Activated T-cell treated with anti-CD3 and anti-CD28 coated beads, Interleukin-2, amount 50 U/mL, for 72 hours (primary cell): ENCODE measurements at places on chromosomes 2 and 18. TPM values are rescaled to one million over a fixed set of nuclear protein-coding genes. Genes with fewer than 3 reads are reported as not detected.
A peak's percentile ranks its signal among the peaks of the same experiment; 100 is the strongest.

- H3K27ac ChIP-seq, result no peak overlapping the region
- H3K36me3 ChIP-seq, result no peaks in the 10 kb centered on the region
- no peak overlapping the region for H3K4me3 ChIP-seq
- H3K4me1 ChIP-seq, result no peaks in the 10 kb centered on the region
- DNase-seq, result no peak
Measured at GRCh38 chr2:185384822-185385560, 353.6 kb upstream of the FSIP2 start.

DNA sequence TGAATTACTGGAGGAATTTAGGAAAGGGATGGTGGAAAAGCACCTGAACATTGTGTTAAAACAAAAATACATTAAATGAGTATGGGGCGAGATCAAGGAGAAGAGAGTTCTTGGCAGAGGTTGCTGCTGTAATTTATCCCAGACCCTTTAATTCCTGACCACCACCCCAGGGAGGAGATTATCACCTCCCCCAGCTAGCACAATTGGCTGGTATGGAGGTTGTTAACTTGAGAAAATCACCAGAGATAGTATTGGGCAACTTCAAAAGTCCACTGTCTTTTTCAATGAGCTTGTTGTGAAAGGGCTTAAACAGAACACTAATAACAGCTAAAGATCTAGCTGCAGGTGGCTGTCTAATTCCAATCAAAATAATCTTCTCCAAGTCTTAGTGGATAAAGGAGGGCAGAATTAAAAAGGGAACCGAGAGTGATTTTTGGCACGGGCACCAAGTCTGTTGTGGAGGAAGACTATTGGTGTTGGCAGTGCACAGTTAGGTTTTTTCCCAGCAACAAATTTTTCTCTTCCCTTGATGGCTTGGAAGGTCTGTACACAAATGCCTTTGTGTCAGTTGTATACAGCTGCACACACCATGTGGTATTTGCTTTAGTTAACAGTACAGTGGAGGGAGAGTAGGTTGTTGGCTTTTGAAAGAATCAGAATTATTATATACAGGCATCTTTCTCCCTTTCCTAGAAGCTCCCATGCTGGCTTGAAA, 289.5 kb downstream of the SLC4A3 start:
- no peaks in the 10 kb centered on the region for H3K27me3 ChIP-seq
- DNase-seq, result no peak
- no peak overlapping the region for H3K4me3 ChIP-seq
- H3K4me1 ChIP-seq, result no peaks in the 10 kb centered on the region

DNA sequence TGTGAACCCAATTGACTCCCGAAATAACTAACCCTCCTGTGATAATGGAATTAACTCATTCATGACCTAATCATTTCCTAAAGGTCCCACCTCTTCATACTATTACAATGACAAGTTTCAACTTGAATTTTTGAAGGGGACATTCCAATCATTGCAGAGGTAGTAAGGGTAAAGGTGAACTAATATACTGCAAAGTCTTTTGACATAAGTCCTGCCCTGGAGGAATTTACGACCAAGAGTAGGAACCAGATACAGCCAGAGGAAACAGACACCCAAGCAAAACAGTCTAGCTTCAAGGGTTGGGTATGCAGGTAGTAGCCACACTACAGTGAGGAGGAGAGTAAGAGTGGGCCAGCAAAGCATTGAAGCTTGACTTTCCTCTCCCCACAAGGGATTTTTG, 1.2 kb upstream of the SRBD1 start:
- H3K36me3 ChIP-seq, result no peaks in the 10 kb centered on the region
- no peak overlapping the region for H3K27ac ChIP-seq
- H3K4me3 ChIP-seq, result peak overlapping the region; percentile 97
- DNase-seq, result no peak

- no peaks in the 10 kb centered on the region for H3K4me1 ChIP-seq
- no peak overlapping the region for H3K27ac ChIP-seq
- H3K27me3 ChIP-seq, result no peaks in the 10 kb centered on the region
- H3K36me3 ChIP-seq, result no peaks in the 10 kb centered on the region
- no peak for DNase-seq
- no peak overlapping the region for H3K4me3 ChIP-seq
Measured at GRCh38 chr2:29629495-29629894, 291.9 kb downstream of the ALK start.

- H3K36me3 ChIP-seq, result no peaks in the 10 kb centered on the region
- H3K27ac ChIP-seq, result no peak overlapping the region
- H3K27me3 ChIP-seq, result peaks cover 3% of the 10 kb centered on the region
- H3K4me1 ChIP-seq, result no peaks in the 10 kb centered on the region
Measured at GRCh38 chr18:2494921-2495320, 76.4 kb downstream of the METTL4 start.

- no peaks in the 10 kb centered on the region for H3K4me1 ChIP-seq
- no peaks in the 10 kb centered on the region for H3K27me3 ChIP-seq
- H3K4me3 ChIP-seq, result no peak overlapping the region
- H3K27ac ChIP-seq, result no peak overlapping the region
Measured at GRCh38 chr2:2832657-2833056, 501.6 kb upstream of the MYT1L start.

GRCh38 chr2:88831792-88832248, 140.3 kb downstream of the RPIA start:
- no peaks in the 10 kb centered on the region for H3K4me1 ChIP-seq
- no peak overlapping the region for H3K27ac ChIP-seq
- H3K27me3 ChIP-seq, result no peaks in the 10 kb centered on the region
- H3K36me3 ChIP-seq, result no peaks in the 10 kb centered on the region
- no peak overlapping the region for H3K4me3 ChIP-seq
- peak; percentile 64 for DNase-seq

DNA sequence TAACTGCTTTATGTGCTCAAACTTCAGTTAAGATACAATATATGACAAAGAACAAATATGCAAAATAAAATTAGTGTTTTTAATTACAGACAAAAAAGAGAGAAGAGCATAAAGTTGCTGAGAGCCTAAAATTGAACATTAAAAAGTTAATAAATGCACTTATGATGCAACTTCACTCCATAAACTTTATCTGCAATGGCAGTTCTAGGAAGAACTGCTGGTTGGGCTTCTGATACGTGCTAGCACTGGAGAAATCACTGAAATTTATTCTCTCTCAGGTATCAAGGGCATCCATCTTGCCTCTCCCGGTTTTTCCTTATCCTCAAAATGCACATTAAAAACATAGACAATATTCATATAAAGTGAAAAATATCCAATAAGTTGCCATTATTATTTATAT, 35.7 kb downstream of the MYO3B start:
- DNase-seq, result no peak
- H3K4me1 ChIP-seq, result peaks cover 10% of the 10 kb centered on the region

DNA sequence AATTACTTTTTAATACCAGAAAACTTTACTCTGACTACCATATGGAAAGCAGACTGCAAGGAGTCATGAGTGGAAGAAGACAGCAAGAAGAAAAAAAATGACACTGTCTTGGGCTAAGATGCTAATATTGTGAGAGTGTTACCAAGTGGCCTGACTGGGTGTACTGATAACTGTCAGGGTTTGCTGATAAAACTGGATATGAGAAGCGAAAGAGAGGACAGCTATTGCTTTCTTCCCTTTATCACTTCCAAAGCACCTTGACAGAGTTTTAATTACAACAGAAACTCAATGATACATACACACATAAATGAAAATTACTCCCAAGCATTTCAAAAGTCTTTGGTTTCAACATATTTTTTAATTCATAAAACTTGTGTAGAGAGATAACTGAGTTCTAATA, 368.5 kb downstream of the ZEB2 start:
- H3K27ac ChIP-seq, result no peak overlapping the region
- no peaks in the 10 kb centered on the region for H3K4me1 ChIP-seq
- no peaks in the 10 kb centered on the region for H3K36me3 ChIP-seq
- no peak for DNase-seq
- no peak overlapping the region for H3K4me3 ChIP-seq
- no peaks in the 10 kb centered on the region for H3K27me3 ChIP-seq

GRCh38 chr2:162297925-162298552, 20.4 kb downstream of the IFIH1 start:
- no peak overlapping the region for H3K4me3 ChIP-seq
- no peaks in the 10 kb centered on the region for H3K4me1 ChIP-seq
- no peak overlapping the region for H3K27ac ChIP-seq
- peak; percentile 62 for DNase-seq
- no peaks in the 10 kb centered on the region for H3K27me3 ChIP-seq

GRCh38 chr18:55334875-55335274, 253.1 kb downstream of the TCF4 start:
- no peak overlapping the region for H3K27ac ChIP-seq
- no peak for DNase-seq
- H3K27me3 ChIP-seq, result peaks cover 11% of the 10 kb centered on the region
- no peaks in the 10 kb centered on the region for H3K36me3 ChIP-seq
- H3K4me1 ChIP-seq, result no peaks in the 10 kb centered on the region

- H3K4me3 ChIP-seq, result peak overlapping the region; percentile 74
- peaks cover 7% of the 10 kb centered on the region for H3K36me3 ChIP-seq
- peaks cover 98% of the 10 kb centered on the region for H3K4me1 ChIP-seq
- H3K27me3 ChIP-seq, result no peaks in the 10 kb centered on the region
- peak; percentile 77 for DNase-seq
- peak overlapping the region; percentile 92 for H3K27ac ChIP-seq
Measured at GRCh38 chr2:101718993-101719571, 21.6 kb downstream of the MAP4K4 start.

- no peaks in the 10 kb centered on the region for H3K27me3 ChIP-seq
- no peak overlapping the region for H3K27ac ChIP-seq
- H3K36me3 ChIP-seq, result no peaks in the 10 kb centered on the region
- DNase-seq, result no peak
- no peak overlapping the region for H3K4me3 ChIP-seq
- no peaks in the 10 kb centered on the region for H3K4me1 ChIP-seq
Measured at GRCh38 chr2:23565814-23566213, 180.8 kb downstream of the KLHL29 start.

GRCh38 chr2:14899621-14900414, 267.3 kb downstream of the LRATD1 start:
- H3K36me3 ChIP-seq, result no peaks in the 10 kb centered on the region
- H3K27ac ChIP-seq, result no peak overlapping the region
- no peak overlapping the region for H3K4me3 ChIP-seq
- no peak for DNase-seq

- DNase-seq, result peak; percentile 34
- H3K4me1 ChIP-seq, result peaks cover 97% of the 10 kb centered on the region
- peak overlapping the region; percentile 97 for H3K4me3 ChIP-seq
- H3K36me3 ChIP-seq, result peaks cover 8% of the 10 kb centered on the region
- peak overlapping the region; percentile 98 for H3K27ac ChIP-seq
- H3K27me3 ChIP-seq, result no peaks in the 10 kb centered on the region
Measured at GRCh38 chr2:237701033-237701858, 73.9 kb downstream of the LRRFIP1 start.

- no peak overlapping the region for H3K4me3 ChIP-seq
- no peaks in the 10 kb centered on the region for H3K36me3 ChIP-seq
- H3K27me3 ChIP-seq, result peaks cover 18% of the 10 kb centered on the region
- H3K27ac ChIP-seq, result no peak overlapping the region
- no peak for DNase-seq
Measured at GRCh38 chr2:229578052-229578846, 136.1 kb downstream of the DNER start.

- no peak for DNase-seq
- H3K4me3 ChIP-seq, result no peak overlapping the region
- no peaks in the 10 kb centered on the region for H3K36me3 ChIP-seq
- no peaks in the 10 kb centered on the region for H3K27me3 ChIP-seq
- H3K27ac ChIP-seq, result no peak overlapping the region
Measured at GRCh38 chr2:166899676-166900075, 11.4 kb downstream of the XIRP2 start.

DNA sequence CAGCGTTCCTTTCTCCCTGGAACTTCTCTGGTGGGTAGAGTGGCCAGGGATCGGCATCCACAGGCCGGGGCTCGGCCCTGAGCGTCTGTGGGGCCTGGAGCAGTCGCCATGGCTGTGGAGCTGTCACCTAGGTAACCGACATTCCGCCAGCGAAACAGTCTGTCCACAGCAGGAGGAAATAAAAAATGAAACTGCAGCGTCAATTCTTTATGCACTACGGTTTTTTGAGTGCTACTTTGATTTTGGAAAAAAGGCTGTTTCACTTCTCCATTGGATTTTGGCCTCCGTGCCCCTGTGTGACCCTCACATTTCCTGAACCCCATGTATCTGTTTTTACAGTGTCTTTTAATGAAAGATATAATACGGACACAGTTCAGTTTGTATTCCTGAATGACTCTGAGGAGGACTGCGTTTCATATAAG, 163.4 kb downstream of the LDLRAD4 start:
- peak overlapping the region; percentile 99 for H3K27ac ChIP-seq
- no peaks in the 10 kb centered on the region for H3K36me3 ChIP-seq
- peak; percentile 27 for DNase-seq
- H3K4me1 ChIP-seq, result peaks cover 67% of the 10 kb centered on the region
- H3K27me3 ChIP-seq, result no peaks in the 10 kb centered on the region

DNA sequence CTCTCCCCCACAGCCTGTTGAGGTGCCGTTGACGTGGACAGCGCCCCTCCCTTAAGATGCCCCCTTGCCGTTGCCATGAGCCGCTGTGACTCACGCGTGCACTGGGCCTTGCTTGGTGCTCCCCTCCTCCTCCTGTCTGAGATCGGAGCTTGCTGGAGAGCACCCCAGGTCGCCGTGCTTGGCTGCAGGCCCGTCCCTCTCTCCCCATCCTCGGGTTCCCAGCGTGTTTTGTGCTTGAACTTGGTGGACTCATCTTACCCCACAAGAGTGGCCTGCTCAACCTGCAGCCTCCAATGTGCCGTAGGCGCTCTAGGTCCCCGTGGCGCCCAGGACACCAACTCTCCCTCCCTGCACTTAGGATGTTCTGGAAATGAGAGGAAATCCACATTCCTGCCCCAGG, 39.9 kb downstream of the GBX2 start:
- no peaks in the 10 kb centered on the region for H3K4me1 ChIP-seq
- H3K27ac ChIP-seq, result no peak overlapping the region
- no peak for DNase-seq
- no peak overlapping the region for H3K4me3 ChIP-seq
- no peaks in the 10 kb centered on the region for H3K27me3 ChIP-seq

SNTG2 gene
- total RNA-seq, result 2.5 TPM

CPS1 gene
- total RNA-seq, result 3.3 TPM

MATN3 gene
- not detected for total RNA-seq

NEDD4L gene
- total RNA-seq, result 5.0 TPM

CCDC68 gene
- not detected for total RNA-seq

ABCG8 gene
- total RNA-seq, result not detected

MYO1B gene
- 37.5 TPM for total RNA-seq

C2orf76 gene
- 13.1 TPM for total RNA-seq

FSHR gene
- total RNA-seq, result not detected
